ENCODE measurements at places on chromosomes 5 and 9.

DNA sequence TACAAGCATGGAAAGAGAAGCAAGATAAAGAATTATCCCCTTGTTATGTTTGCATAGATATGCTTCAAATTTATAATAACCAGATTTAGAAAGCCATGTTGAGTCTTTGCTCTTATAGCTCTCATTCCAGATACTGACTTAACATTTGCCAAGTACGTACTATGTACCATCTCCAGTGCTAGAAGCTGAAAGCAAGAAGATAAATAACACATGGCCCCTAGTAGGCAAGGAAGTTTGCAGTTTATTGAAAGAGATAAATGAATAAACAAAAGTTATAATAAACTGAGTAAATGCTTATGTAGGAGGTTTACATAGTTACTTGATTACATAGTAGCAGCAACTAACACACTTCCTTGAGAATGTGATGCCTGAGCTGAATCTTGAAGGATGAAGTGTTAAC, 628.4 kb downstream of the HINT1 start:
- no peak for DNase-seq
- H3K27me3 ChIP-seq: no peaks in the 10 kb centered on the region
- H3K4me1 ChIP-seq: no peaks in the 10 kb centered on the region
- no peaks in the 10 kb centered on the region for H3K36me3 ChIP-seq
- no peak overlapping the region for H3K4me3 ChIP-seq

GRCh38 chr5:45639040-45639439, 57.1 kb downstream of the HCN1 start:
- no peak for DNase-seq
- H3K4me3 ChIP-seq: no peak overlapping the region
- no peaks in the 10 kb centered on the region for H3K36me3 ChIP-seq
- H3K27me3 ChIP-seq: no peaks in the 10 kb centered on the region

GRCh38 chr5:114308508-114308907, 53.4 kb upstream of the KCNN2 start:
- DNase-seq: no peak
- H3K36me3 ChIP-seq: no peaks in the 10 kb centered on the region
- H3K27ac ChIP-seq: no peak overlapping the region
- no peaks in the 10 kb centered on the region for H3K27me3 ChIP-seq
- H3K4me3 ChIP-seq: no peak overlapping the region

GRCh38 chr5:123450640-123451039, 27.4 kb upstream of the CEP120 start:
- H3K36me3 ChIP-seq: no peaks in the 10 kb centered on the region
- peaks cover 19% of the 10 kb centered on the region for H3K27me3 ChIP-seq
- H3K4me3 ChIP-seq: no peak overlapping the region
- no peak for DNase-seq

- H3K27ac ChIP-seq: peak overlapping the region; percentile 90
- H3K36me3 ChIP-seq: peaks cover 5% of the 10 kb centered on the region
- peaks cover 17% of the 10 kb centered on the region for H3K4me1 ChIP-seq
- DNase-seq: no peak
- no peaks in the 10 kb centered on the region for H3K27me3 ChIP-seq
These were observed 48.8 kb downstream of the POC5 start for GRCh38 chr5:75668445-75668844.

GRCh38 chr5:31478901-31479300, 53.0 kb downstream of the DROSHA start:
- H3K4me3 ChIP-seq: no peak overlapping the region
- no peak for DNase-seq
- no peaks in the 10 kb centered on the region for H3K27me3 ChIP-seq
- H3K27ac ChIP-seq: no peak overlapping the region

GRCh38 chr5:61991866-61992265, 314.1 kb upstream of the KIF2A start:
- H3K27me3 ChIP-seq: peaks cover 7% of the 10 kb centered on the region
- DNase-seq: no peak
- no peak overlapping the region for H3K4me3 ChIP-seq
- H3K36me3 ChIP-seq: no peaks in the 10 kb centered on the region

GRCh38 chr5:10552183-10553143, 11.4 kb upstream of the ANKRD33B start:
- H3K4me3 ChIP-seq: no peak overlapping the region
- H3K27ac ChIP-seq: no peak overlapping the region
- peaks cover 2% of the 10 kb centered on the region for H3K36me3 ChIP-seq
- peaks cover 23% of the 10 kb centered on the region for H3K27me3 ChIP-seq
- H3K4me1 ChIP-seq: peaks cover 16% of the 10 kb centered on the region
- DNase-seq: no peak

- H3K27ac ChIP-seq: no peak overlapping the region
- H3K4me1 ChIP-seq: peaks cover 5% of the 10 kb centered on the region
- DNase-seq: no peak
- H3K4me3 ChIP-seq: no peak overlapping the region
- H3K27me3 ChIP-seq: no peaks in the 10 kb centered on the region
These were observed 273.5 kb downstream of the CRB2 start for GRCh38 chr9:123629531-123629930.

DNA sequence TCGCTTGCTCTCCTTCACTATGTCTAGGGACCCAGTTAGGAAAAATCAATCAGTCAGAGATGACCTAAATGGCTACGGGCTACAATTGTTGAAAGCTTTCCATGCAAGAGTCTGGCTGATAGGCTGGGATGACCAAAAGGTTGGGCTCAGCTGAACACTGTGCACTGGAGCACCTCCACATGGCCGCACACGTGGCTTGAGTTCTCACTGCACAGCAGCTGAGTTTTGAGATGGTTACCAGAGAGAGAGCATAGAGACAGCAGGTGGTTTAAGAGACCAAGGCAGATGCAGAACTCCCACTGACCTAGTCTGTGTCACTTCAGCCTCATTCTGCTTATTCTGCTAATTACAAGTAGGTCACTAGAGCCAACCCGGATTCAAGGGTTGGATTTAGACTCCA, 2354.8 kb upstream of the C9orf72 start:
- H3K27me3 ChIP-seq: no peaks in the 10 kb centered on the region
- H3K4me3 ChIP-seq: no peak overlapping the region
- H3K27ac ChIP-seq: no peak overlapping the region
- no peaks in the 10 kb centered on the region for H3K4me1 ChIP-seq

- DNase-seq: no peak
- H3K27ac ChIP-seq: no peak overlapping the region
- peaks cover 2% of the 10 kb centered on the region for H3K4me1 ChIP-seq
- H3K4me3 ChIP-seq: no peak overlapping the region
- H3K36me3 ChIP-seq: peaks cover 3% of the 10 kb centered on the region
These were observed 48.4 kb downstream of the F2R start for GRCh38 chr5:76764374-76764773.

DNA sequence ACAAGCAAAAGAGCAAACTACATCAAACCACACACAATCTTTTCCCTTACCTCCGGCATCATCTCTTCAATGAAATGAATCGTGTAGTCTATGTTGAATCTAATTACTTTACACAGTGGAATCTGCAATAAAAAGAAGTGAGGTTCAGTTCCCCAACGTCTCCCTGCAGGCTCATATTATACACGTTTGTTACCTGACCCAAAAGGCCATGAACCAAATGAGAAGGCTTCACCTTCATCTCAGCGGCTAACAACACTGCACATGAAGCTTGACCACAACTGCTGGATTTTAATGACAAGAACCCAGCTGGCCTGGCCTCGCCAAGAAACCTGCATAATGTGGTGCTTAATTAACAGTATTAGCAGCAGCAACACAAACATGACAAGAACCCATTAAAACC, 45.5 kb downstream of the DROSHA start:
- no peaks in the 10 kb centered on the region for H3K27me3 ChIP-seq
- H3K4me3 ChIP-seq: no peak overlapping the region
- no peak for DNase-seq

DNA sequence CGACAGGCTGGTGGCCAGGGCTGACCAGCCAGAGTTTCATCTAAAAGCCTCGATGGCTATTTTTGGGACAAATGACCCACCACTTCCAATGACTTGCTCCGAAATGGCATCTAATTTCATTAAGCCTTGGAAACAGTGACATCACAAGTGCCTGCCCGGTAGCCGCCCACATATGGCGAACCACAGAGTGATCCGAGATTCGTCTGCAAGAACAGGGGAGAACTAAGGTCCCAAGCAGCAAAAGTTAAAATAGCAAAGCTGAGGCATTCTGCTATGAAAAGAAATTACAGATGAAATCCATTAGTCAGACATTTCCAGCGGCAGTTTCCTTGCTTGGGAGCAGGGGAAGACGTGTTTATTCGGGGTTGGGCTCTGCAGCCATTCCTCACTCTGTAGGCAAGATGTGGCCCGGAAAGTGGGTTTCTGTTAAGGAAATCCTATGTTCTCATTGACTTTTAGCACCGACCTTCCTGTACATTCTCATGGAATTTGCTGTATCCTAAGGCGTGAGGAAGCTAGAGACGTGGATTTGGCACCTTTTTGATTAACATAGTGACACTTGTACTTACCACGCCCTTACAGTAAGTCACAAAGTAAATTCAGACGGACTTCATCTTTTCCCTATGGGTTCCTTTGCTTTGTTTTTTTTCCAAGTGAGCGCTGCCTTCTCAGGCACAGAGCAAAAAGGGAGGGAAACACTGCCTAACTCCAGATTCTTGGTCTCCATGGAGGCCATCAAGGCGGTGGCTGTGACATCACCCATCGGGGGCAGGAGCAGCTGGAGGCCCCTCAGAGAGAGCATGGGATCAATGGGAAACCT, 45.1 kb downstream of the ERGIC1 start:
- H3K4me3 ChIP-seq: no peak overlapping the region
- peaks cover 7% of the 10 kb centered on the region for H3K36me3 ChIP-seq
- no peaks in the 10 kb centered on the region for H3K27me3 ChIP-seq
- peaks cover 15% of the 10 kb centered on the region for H3K4me1 ChIP-seq

DNA sequence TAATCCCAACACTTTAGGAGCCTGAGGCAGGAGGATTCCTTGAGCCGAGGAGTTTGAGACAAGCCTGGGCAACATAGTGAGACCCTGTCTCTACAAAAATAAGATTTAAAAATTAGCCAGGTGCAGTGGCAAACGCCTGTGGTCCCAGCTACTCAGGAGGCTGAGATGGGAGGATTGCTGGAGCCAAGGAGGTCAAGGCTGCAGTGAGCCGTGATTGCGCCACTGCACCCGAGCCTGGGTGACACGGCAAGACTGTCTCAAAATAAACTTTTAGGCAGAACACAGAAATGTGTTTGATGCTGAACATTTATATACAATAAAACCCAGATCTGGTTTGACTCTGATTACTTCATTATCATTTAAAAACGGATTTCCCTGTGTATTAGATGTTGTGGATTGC, 4.9 kb downstream of the ENTR1 start:
- DNase-seq: no peak
- H3K4me3 ChIP-seq: peak overlapping the region; percentile 86
- peaks cover 41% of the 10 kb centered on the region for H3K4me1 ChIP-seq
- H3K36me3 ChIP-seq: peaks cover 2% of the 10 kb centered on the region
- H3K27ac ChIP-seq: peak overlapping the region; percentile 96
- H3K27me3 ChIP-seq: no peaks in the 10 kb centered on the region

DNA sequence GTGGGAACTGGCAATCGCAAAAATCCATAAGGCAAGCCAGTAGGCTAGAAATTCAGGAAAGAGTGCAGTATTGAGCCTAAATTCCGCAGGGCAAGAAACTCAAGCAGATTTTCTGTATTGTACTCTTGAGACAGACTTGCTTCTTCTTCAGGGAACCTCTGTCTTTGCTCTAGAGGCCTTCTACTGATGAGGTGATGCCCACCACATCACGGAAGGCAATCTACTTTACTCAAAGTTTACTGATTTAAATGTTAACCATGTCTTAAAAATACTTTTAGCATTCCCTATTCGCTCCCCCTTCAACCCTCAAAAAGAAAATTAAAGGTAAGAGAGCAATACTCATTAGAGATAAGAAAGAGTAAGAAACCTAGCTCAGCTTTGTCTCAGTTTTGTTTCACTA, 11.3 kb downstream of the IL7R start:
- peak overlapping the region; percentile 61 for H3K4me3 ChIP-seq
- H3K27me3 ChIP-seq: no peaks in the 10 kb centered on the region
- DNase-seq: no peak
- H3K36me3 ChIP-seq: peaks cover 30% of the 10 kb centered on the region

- H3K4me1 ChIP-seq: no peaks in the 10 kb centered on the region
- H3K36me3 ChIP-seq: no peaks in the 10 kb centered on the region
- H3K4me3 ChIP-seq: no peak overlapping the region
- DNase-seq: no peak
- H3K27ac ChIP-seq: no peak overlapping the region
- H3K27me3 ChIP-seq: no peaks in the 10 kb centered on the region
These were observed 248.7 kb downstream of the SEMA5A start for GRCh38 chr5:9297134-9297533.

GRCh38 chr5:167699432-167699831, 592.0 kb upstream of the WWC1 start:
- no peaks in the 10 kb centered on the region for H3K4me1 ChIP-seq
- no peaks in the 10 kb centered on the region for H3K36me3 ChIP-seq
- H3K4me3 ChIP-seq: no peak overlapping the region
- H3K27ac ChIP-seq: no peak overlapping the region
- H3K27me3 ChIP-seq: no peaks in the 10 kb centered on the region

DNA sequence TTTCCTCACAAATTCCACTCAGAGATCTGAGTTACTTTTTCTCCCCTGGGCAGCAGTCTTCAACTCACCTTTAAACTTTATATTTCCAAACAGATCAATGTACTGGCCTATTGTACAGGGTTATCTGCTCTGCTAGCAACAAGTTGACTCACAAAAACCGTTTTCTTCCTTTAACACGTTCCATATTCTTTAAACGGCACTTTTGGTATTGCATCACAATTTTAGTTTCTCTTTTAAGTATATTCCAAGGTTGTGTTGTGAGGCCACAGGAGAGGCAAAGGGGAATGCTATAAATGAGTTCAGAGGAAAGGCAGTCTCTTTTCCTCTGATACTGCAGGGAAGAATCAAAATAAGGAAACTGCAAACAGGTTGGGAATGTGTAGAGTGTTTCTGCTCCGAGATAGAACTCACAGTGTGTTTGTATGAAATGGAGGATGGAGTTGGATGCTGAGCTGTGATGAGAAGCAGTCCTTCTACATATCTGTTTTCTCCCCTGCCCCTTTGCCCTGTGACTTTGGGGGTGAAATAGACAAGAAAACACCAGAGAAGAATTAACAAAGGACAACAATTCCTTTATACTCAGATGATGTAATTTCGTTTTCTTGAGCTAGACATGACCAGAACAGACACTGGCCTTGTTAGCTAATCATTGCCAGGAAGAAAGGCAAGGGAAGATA, 9.9 kb upstream of the ALDOB start:
- H3K4me1 ChIP-seq: peaks cover 12% of the 10 kb centered on the region
- H3K27me3 ChIP-seq: peaks cover 80% of the 10 kb centered on the region
- peaks cover 7% of the 10 kb centered on the region for H3K36me3 ChIP-seq
- no peak overlapping the region for H3K4me3 ChIP-seq
- H3K27ac ChIP-seq: no peak overlapping the region
